ENCODE measurements at places on chromosomes 12 and 14.

- DNase-seq: no peak
Measured at GRCh38 chr12:128266541-128267130, 334 bp upstream of the TMEM132C start.

GRCh38 chr14:81450976-81451375, 50.9 kb upstream of the STON2 start:
- DNase-seq: no peak

- DNase-seq: no peak
Measured at GRCh38 chr12:89691659-89692058, 17.0 kb downstream of the ATP2B1 start.

GRCh38 chr14:62631176-62631575, 414.1 kb downstream of the KCNH5 start:
- no peak for DNase-seq

- no peak for DNase-seq
Measured at GRCh38 chr12:89540586-89540985, 14.7 kb upstream of the POC1B start.

GRCh38 chr14:39880965-39881364, 448.7 kb upstream of the FBXO33 start:
- DNase-seq: no peak

DNA sequence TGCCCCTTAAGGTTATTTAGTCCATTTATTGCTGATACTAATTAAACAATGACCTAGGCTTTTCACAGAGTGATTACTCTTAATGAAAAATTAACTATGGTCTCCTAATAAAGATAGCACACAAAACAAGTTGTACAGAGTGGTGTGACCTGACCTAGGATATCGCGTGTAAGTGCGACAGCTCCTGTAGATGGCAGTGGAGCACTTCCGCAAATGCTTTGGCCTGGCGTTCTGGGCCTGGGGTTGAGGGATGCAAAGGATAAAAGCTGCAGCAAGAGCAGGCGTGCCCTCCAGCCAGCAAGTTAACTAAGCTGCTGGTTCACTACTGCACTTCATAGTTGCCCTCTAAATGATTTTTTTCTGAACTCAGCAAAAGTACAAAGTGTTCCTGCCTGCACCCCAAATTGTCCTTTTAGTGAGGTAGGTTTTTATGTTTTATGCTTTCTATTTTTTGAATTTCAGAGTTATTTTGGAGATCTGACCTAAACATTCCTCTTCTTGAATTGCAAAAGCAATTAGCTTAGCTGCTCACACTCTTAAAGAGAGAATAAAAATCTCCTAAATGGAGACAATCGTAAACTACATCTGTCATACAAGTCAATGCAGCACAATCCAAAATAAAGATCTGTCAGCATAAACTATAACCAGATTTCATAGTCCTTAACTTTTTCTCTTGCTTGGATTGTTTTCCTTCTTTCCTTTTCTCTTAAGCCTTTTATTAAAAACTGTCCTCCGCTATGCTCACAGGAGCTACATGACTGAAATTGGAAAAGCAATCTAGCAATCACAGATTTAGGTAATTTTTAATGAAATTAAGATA, 379.6 kb downstream of the LRIG3 start:
- DNase-seq: no peak

DNA sequence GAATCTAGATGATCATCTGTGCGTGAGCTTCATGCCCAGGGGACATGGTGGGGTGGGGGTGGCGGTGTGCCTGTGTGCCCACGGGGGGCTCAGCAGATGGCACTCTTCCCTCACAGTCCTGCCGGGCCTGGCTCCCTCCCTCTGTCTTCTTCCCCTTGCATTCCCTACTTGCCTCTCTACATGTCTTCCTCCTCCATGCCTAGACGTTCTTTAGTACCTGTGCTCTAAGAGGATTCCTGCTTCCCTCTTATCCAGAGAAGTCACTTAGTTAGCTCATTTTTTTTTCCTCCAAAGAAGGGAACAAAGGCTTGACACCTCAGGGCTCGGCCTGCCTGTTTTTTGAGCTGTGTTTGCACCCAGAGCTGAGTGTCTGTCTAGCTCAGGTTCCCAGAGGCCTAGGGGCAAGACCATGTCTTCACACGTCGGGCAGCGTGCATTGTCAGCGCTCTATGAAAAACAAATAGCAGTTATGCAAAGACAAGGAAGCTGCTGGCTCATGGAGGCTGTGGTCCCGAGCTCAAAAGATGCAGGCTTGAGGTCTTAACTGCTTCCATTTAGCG, 48.8 kb downstream of the NINJ2 start:
- no peak for DNase-seq

DNA sequence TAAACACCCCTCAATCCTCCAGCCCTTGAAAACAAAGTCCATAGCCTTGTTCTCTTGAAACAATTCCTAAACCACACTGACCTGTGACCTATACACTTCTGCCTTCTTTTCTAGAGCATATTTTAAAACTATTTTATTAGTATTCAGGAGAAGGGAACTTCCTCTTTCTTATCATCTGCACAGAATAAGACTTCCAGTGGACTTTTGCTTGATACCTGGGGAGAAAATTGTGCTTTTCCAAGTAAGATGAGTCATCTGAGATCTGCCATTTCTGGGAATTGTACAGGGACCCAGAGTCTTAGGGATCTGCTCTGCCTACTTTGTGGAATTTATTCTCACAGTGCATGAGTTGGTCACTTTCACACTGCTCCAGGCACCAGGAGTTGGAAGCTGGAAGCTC, 10.5 kb upstream of the WNT5B start:
- DNase-seq: no peak

DNA sequence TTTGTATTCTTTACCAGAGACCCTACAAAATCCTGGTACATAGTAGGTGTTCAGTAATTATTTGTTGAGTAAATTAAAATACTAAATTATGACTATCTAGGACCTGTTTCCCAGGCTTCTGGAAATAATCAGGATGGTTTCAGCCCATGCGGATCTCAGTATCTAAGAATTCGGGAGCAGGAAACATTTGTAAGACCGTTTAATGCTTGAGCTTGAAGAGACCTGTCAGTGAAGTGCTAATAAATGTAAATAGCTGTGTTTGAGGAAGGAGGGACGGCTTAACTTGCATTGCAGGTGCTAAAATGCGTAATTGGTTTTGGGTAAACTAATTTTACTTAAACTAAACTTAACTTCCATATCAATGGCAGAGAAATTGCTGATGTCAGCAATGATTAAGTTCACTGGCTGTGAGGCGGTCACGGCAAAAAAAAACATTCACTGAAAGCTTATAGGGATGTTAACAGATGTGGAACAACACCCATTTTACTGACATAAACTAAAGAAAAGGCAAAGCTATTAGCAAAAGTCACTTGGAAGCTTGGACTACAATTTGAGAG, 28.6 kb upstream of the AEBP2 start:
- DNase-seq: no peak

DNA sequence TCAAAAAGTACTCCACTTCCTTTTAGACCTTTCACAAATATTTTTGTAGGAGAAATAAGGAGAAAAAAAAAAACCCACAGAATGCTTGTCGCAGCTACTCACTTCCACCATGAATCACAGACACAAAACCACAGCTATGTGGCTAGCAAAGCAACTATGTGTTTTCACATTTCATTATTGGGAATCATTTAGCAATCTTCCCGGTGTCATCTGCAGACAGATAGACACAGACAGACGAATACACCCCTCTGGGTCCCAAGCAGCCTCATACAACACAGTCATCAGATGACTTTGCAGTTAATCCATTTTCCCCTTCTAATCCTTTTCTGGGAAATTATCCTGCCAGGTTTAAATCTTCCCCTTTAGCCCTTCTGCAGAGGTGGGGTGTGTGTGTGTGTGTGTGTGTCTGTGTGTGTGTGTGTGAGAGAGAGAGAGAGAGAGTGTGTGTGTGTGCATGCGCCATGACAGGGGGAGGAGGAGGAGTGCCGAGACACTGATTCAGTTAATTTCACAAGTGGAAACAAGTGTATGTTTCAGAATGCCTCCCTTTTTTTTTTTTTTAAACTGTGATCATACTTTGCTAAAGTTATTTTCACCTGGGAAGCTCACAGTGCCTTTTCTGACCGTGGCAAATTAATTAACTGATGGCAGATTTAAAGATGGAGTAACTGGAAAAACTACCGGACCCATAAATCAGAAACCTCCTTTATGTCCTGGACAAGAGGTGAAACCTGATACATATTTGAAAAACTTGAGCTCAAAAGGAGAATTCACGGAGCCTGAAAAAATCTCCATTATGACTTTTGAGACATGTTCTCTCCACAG, 39.9 kb downstream of the LTBP2 start:
- DNase-seq: no peak

GRCh38 chr12:93585247-93585646, 12.8 kb downstream of the SOCS2 start:
- DNase-seq: no peak

DNA sequence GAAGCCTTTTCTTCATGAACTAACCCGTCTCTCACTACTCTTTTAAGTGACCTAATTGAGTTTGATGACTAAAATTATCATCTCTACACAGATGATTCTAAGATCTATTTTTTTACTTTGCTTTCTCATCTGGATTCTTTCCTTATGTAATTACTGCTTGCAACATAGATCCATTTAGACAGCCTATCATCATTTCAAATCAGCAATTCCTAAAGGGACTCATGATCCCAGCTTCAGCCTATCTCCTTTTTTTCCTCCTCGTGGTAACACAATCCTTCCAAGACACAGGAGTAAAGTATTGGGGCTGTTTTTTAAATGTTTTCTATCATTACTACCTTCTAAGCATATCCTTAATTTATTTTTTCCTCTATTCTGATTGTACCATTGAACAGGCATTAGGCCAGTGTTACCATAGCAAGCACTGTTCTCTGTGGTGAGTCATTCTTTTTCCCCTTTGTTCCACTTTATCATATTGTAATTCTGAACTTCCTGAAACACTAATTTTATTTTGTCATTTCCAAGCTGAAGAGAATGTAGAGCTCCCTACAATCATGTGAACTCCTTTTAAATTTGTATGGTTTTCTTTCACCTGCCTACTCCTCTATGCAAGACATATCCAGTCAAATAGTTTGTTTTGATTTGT, 190.4 kb upstream of the FAR2 start:
- DNase-seq: no peak

DNA sequence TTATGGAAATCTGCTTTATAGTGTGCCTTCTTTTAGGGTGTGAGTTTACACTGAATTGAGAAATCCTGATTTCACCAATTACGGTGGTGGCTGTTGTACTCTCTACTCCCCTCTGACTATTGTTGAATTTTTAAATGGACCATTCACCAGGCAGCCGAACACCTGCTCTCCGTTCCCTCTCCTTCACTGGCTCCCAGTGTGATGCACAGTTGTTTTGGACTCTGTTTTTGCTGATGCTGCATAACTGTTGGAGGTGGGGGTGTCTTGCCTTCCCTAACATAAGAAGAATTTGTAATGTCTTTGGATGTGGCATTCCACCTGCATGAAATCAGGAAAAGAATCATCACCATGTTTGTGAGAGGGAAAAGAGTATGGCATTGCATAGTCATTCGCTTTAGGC, 341.2 kb downstream of the SNAPC1 start:
- no peak for DNase-seq

- no peak for DNase-seq
Measured at GRCh38 chr12:52053536-52054209, 2.4 kb downstream of the NR4A1 start.

DNA sequence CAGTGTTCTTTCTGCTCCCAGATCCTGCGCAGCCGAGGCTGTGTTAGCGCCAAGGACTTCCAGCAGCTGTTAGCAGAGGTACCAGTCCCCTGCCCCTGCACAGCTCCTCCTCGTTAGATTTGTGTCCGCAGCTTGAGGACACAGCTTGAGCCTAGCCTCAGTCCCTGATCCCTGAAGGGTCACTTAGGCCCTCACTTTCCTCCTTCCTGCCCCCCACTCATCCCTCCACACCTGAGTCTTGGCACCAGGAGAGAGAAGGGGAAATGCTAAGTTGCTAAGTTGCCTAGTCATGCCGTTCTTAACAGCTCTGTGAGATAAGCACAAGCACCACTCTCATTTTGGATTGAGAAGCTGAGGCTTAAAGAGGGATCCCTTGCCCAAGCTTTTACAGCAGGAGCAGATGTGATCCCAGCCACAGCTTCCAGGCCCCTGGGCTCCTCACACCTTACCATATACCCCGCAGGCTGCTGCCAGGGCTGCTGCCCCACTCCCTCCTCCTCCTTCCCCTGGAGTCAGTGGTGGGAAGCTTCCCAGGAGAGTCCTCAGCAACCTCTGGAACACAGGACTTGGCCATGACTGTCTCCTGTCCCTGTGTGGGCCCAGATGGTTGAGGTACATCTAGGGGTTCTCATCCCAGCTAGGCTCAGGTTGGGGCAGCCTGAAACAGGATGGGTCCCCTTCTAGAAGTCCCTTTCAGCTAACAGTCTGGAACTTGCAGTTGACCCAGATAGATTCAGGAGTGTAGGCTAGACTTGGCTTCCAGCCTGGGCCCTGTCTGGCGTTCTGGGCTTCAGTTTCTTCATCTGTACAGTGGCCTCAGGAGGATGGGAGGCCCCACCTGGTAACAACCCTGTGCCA, 975 bp downstream of the OGFOD2 start:
- no peak for DNase-seq

DNA sequence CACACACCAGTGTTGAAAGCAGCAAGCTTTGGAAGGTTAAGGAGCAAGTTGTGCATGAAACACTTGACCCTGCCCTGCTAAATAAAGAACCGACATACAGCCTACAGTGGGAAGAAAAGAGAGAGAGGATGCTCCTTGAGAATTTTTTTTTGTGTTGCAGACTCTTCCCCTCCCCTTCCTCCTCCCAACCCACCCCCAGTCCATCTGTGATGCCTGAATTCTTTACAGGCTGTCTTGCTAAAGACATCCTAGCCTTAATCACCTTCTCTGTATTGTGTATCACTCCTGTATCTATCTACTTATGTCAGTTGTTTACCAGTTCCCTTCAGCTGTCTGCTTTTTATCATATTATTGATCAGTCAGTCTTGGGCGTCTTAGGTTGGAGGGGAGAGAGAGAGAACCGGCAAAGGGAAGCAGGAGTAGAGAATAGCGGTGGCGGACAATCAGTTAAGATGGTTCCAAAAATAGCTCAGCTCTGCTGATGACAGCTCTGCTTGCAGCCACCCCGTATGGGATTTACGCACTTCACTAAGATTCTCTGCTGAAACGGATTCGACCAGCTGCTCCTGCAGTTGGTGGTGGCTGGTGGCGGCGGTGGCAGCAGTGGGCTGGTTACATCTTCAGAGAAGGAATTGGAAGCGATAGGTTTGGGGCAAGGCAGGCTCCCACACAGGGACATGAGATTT, 664.7 kb downstream of the NRXN3 start:
- DNase-seq: no peak

DNA sequence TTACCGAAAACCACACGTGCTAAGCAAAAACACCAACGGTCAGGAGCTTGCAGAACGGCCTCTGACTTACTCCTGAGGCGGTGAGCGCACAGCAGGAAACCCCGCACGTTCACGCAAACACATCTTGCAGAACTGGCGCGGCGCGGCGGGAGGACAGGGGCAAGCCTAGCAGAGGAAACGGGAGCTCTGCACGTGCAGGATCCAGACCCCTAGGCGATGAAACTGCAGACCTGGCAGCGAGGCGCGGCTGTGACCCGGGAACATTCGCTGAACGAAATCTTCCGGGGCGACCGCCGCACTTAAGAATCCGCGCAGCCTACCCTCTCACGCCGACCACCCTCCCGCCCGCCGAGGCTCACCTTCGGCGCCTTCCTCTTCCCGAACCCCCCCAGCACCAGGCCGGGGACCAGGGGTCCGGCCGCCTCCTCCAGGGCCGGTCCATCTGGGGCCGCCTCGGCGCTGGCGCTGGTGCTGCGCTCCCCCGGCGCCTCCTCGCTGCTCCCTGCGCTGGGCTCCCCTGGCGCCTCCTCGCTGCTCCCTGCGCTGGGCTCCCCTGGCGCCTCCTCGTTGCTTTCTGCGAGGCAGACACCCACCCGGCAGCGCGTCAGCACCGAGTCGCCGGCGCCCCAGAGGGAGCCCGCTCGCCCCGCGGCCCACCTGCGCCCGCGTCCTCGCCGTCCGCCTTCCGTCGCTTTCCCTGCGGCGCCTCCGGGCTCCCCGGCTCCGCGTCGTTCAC, 615 bp downstream of the DDX51 start:
- DNase-seq: no peak
